Small intestine (tissue), 16 donors: ENCODE measurements at places on chromosomes 4 and X.
A peak's percentile ranks its signal among the peaks of the same experiment; 100 is the strongest.

DNA sequence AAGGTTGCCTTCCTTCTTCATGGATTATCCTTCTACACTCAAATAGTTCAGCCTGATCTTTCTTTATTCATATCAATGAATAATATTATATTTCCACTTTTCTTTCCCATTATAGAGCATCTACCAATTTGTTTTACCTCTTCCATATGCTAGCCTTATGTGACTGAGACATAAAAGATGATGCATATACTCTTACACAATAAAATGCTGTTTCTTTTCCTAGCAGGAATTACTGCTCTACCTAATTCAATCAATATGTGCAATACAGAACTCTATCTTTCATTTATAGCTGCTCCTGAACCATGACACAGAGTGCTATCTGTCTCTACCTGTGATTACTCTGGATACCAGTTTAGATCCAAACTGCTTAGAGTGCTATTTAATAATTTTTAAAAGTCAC is 2334.0 kb downstream of the PCDH7 start:
- DNase-seq: no peak
- H3K4me3 ChIP-seq: no peak overlapping the region
- H3K27ac ChIP-seq: no peak overlapping the region
- no peaks in the 10 kb centered on the region for H3K36me3 ChIP-seq
- H3K4me1 ChIP-seq: no peaks in the 10 kb centered on the region

GRCh38 chr4:109359040-109359646 is 56.7 kb upstream of the COL25A1 start:
- no peaks in the 10 kb centered on the region for H3K27me3 ChIP-seq
- no peaks in the 10 kb centered on the region for H3K4me1 ChIP-seq
- H3K4me3 ChIP-seq: no peak overlapping the region
- H3K27ac ChIP-seq: no peak overlapping the region
- DNase-seq: peak; percentile 6
- no peaks in the 10 kb centered on the region for H3K36me3 ChIP-seq

DNA sequence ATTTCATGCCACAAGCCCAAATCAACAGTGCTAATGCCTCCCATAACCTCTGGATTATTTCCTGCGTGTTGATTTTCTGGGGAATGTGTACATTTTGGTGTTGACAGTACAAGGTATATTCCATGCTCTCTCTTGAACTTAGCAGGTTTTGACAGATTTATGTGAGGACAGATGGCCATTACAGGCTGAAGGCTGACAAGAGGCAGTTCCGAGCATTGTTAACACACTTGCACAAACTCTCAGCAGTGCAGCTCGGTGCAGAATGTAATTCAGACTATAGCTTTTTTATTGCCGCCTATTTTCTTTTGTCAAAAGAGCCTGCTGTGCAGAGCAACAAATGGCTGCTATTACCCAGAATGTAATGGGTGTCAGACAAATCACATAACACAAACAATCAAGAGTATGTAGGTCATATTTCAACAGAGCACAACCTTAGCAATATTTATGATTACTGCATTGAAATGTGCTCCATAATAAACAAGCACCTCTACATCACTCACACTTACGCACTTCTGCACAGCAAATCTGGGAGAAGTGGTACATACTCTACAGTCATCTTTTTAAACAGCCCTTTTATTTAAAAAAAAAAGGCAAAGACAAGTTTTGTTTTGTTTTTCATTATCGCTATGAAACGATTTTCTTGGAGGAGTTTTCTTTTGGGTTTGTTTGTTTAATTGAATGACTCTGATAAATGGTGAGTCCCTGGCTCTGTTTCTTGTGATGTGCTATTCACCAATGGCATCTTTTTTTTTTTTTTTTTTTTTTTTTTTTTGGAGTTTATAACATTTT is 71.6 kb downstream of the PPARGC1A start:
- no peaks in the 10 kb centered on the region for H3K27me3 ChIP-seq
- no peaks in the 10 kb centered on the region for H3K4me1 ChIP-seq
- DNase-seq: peak; percentile 1
- no peaks in the 10 kb centered on the region for H3K36me3 ChIP-seq
- H3K4me3 ChIP-seq: no peak overlapping the region

DNA sequence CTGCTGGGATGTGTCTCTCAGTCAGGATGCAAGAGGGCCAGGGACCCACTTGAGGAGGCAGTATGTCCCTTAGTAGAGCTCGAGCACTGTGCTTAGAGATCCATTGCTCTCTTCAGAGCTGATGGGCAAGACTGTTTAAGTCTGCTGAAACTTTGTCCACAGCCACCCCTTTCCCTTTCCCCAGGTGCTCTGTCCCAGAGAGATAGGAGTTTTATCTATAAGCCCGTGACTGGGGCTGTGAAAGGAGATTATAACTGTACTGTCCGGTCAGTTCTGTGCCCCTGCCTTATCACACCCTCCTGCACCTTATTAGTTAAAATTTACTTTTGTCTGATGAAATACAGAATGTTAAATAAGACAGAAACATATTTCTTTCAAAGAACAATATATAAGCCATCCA is 378.4 kb downstream of the PABPC4L start:
- no peaks in the 10 kb centered on the region for H3K36me3 ChIP-seq
- no peaks in the 10 kb centered on the region for H3K4me1 ChIP-seq
- H3K4me3 ChIP-seq: no peak overlapping the region
- no peak overlapping the region for H3K27ac ChIP-seq

- no peaks in the 10 kb centered on the region for H3K27me3 ChIP-seq
- no peaks in the 10 kb centered on the region for H3K4me1 ChIP-seq
- H3K27ac ChIP-seq: no peak overlapping the region
- DNase-seq: no peak
- no peak overlapping the region for H3K4me3 ChIP-seq
- H3K36me3 ChIP-seq: no peaks in the 10 kb centered on the region
Measured at GRCh38 chr4:160371446-160371845, 1268.6 kb downstream of the RAPGEF2 start.

DNA sequence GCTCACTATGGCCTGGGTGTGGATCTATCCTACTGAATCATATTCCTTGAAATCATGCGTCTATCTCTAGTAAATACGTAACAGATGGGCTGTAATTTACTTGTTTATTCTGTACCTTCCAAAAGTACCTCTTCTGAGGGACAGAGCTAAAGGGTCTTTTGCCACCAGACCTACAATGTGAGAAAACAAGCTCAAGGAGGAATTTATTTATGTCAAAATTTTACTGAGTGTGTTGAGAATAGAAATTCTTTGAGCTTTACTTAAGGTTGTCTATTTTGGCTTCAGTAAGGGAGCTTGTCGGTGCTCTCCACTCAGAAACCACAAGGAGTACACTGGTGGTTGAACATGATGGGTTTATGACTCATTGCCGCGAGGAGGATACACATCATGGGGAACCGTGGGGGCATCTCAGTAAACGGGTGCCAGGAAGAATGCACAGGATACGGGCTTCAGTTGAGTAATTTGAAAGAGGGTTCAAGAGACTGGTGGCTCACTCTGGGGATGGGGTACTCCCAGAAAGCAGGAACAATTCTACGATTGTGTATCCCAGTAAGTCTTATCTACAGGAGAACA is 3.0 kb downstream of the ANK2 start:
- no peak for DNase-seq
- no peaks in the 10 kb centered on the region for H3K36me3 ChIP-seq
- no peak overlapping the region for H3K4me3 ChIP-seq
- H3K27me3 ChIP-seq: no peaks in the 10 kb centered on the region
- H3K4me1 ChIP-seq: no peaks in the 10 kb centered on the region

DNA sequence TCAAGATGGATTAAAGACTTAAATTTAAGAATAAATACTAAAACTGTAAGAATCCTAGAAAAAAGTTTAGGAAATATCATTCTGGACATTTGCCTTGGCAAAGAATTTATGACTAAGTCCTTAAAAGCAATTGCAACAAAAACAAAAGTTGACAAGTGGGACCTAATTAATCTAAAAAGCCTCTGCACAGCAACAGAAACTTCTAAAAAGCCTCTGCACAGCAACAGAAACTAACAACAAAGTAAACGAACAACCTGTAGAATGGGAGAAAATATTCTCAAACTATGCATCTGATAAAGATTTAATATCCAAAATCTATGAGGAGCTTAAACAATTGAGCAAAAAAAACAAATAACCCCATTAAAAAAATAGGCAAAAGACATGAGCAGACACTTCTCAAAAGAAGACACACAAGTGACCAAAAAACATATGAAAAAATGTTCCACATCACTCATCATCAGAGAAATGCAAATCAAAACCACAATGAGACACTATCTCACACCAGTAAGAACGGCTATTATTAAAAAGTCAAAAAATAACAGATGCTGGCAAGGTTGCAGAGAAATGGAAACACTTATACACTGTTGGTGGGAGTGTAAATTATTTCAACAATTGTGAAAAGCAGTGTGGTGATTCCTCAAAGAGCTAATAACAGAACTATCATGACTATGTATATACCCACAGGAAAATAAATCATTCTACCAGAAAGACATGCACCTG is 5.5 kb upstream of the OPRPN start:
- no peaks in the 10 kb centered on the region for H3K36me3 ChIP-seq
- H3K27ac ChIP-seq: no peak overlapping the region
- no peak overlapping the region for H3K4me3 ChIP-seq
- no peak for DNase-seq

DNA sequence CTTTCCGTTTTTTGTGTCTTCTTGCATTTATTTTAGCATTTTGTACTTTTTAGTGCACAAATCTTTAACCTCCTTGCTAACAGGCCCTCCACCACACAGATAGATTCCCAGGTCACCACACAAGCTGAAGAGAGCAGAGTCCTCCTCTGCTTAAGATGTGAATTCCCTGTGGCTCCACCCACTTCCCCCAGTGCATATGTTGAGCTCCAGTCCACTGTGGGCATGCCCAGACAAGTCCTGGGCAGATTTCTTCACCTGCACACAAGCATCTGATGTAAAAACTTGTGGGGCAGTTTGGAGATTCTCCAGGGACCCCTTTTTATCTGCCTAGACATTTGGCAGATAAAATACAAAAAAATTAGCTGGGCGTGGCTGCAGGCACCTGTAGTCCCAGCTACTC is 19.8 kb upstream of the PASD1 start:
- no peak for DNase-seq
- H3K27ac ChIP-seq: no peak overlapping the region
- H3K36me3 ChIP-seq: no peaks in the 10 kb centered on the region
- no peak overlapping the region for H3K4me3 ChIP-seq
- H3K27me3 ChIP-seq: no peaks in the 10 kb centered on the region

DNA sequence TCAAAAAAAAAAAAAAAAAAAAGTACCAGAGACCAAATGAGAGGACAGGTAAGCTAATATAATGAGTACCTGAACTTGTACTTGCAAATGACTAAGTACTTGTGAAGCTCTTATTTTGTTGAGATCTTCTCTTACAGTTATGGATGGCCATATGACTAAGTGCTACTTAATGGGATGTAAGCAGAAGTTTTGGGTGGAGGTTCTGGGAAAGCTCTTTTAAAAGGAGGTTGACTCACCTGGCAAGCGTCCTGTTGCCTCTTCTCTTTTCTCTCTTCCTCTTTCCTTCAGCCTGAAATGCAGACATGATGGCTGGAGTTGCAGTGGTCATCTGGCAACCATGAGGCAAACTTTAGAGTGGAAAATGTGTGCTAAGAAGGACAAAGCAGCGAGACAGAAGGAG is 36.9 kb upstream of the MED14 start:
- no peaks in the 10 kb centered on the region for H3K36me3 ChIP-seq
- no peak overlapping the region for H3K4me3 ChIP-seq
- DNase-seq: no peak
- H3K27ac ChIP-seq: no peak overlapping the region

GRCh38 chr4:183599690-183600089 is 59.3 kb downstream of the RWDD4 start:
- no peak overlapping the region for H3K27ac ChIP-seq
- H3K4me1 ChIP-seq: no peaks in the 10 kb centered on the region
- no peaks in the 10 kb centered on the region for H3K36me3 ChIP-seq
- DNase-seq: peak; percentile 22
- H3K27me3 ChIP-seq: no peaks in the 10 kb centered on the region
- H3K4me3 ChIP-seq: no peak overlapping the region

DNA sequence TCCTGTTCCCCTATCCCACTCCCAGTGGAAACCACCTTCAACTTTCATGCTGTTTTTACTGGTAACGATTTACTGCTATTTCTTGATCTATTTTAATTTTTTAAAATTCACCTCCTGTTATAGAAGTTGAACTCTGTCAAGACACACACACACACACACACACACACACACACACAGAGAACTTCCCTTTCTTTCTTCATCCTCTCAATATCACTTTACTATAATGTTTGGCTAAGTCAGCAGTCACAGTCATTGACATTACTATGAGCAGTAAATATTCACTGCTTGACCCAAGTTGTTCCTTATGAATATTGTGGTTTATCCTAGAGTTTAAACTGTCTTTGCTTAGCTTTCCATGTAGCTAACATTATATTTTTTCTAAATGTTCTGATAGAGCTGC is 24.0 kb upstream of the SGMS2 start:
- H3K4me3 ChIP-seq: no peak overlapping the region
- no peaks in the 10 kb centered on the region for H3K4me1 ChIP-seq
- H3K27ac ChIP-seq: no peak overlapping the region
- DNase-seq: no peak

DNA sequence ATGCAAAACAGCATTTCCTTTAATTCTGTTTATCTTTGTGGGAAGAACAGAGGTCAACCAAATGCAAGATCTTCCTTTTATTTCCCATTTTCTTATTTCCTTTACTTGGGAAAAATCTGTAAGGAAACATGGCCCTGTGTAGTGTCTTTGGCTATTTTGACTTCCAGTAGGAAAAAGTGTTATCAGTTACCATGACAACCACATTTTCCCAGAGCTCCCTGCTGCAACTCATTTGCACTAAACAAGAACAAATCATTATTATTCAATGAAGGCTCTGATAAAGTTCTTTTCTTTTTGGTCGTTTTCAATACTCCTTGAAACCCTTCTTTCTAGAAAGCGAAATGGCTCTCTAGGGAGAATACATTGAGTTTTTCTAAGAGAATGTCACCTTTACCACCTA is 117.2 kb upstream of the DDX53 start:
- H3K27ac ChIP-seq: no peak overlapping the region
- H3K36me3 ChIP-seq: no peaks in the 10 kb centered on the region
- DNase-seq: no peak
- H3K4me3 ChIP-seq: no peak overlapping the region
- H3K27me3 ChIP-seq: no peaks in the 10 kb centered on the region
- no peaks in the 10 kb centered on the region for H3K4me1 ChIP-seq

DNA sequence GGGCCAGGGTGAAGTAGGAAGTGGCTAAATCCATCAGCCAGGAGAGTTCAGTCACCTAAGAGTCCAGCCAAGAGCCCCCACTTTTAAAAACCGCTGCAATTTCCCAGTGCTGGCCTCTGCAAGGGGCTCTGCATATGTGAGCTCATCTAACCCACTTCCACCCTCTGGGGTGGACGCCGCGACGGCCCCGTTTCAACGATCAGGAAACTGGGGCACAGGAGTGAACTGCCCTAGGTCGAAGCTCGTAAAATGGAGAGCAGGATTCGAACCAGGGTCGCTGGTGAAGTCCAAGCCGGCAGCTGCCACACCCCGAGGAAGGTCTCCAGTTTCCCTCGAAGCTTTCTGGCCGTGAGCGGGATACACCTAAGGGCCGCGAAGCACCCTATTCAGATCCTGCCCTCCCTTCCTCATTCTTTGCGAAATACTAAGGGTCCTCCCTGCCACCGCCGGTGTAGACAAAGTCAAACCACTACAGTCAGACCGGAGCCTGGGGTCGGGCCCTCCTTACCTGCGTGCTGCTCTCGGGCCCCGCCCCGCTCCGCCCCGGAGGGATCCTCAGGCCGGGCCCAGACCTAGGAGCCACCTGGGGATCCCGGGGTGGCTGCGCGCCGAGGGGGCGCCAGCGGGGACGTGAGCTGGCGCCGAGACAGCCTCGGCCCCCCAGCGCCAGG is 446 bp downstream of the EVC2 start:
- H3K4me1 ChIP-seq: no peaks in the 10 kb centered on the region
- H3K27ac ChIP-seq: no peak overlapping the region
- no peak overlapping the region for H3K4me3 ChIP-seq

- no peaks in the 10 kb centered on the region for H3K36me3 ChIP-seq
- H3K27me3 ChIP-seq: no peaks in the 10 kb centered on the region
- no peak for DNase-seq
- no peaks in the 10 kb centered on the region for H3K4me1 ChIP-seq
Measured at GRCh38 chr4:1668488-1668840, 15.6 kb downstream of the FAM53A start.
